ENCODE measurements at places on chromosomes 1 and 21.

GRCh38 chr1:219123036-219123435 is 50.6 kb upstream of the LYPLAL1 start:
- peak; percentile 21 for DNase-seq

GRCh38 chr1:75129660-75129982 is 4.6 kb upstream of the LHX8 start:
- no peak for DNase-seq

DNA sequence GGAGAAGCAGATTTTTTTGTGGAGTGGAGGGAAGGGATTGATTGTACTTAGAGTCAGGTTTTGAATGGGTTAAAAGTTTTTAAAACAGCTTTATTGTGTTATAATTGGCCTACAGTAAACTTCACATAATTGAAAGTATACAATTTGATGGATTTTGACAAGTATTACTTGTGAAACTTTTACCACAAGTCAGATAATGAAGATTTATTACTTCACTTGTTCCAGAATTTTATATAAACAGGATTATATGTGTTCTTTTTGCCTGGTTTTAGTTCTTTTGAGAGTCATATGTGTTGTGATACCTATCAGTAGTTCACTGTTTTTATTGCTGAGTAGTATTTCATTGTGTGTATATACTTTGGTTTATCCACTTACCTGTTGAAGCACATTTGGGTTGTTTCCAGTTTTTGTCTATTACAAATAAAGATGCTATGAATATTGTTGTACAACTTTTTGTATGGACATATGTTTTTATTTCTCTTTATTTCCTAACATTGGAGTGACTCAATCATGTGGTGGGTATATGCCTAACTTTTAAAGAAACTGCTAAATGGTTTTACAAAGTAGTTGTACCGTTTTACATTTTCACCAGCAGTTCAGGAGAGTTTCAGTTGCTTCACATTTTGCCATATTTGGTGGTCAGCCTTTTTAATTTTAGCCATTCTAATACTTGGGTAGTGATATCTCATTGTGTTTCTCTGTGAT is 71.0 kb downstream of the DYRK1A start:
- DNase-seq: no peak

DNA sequence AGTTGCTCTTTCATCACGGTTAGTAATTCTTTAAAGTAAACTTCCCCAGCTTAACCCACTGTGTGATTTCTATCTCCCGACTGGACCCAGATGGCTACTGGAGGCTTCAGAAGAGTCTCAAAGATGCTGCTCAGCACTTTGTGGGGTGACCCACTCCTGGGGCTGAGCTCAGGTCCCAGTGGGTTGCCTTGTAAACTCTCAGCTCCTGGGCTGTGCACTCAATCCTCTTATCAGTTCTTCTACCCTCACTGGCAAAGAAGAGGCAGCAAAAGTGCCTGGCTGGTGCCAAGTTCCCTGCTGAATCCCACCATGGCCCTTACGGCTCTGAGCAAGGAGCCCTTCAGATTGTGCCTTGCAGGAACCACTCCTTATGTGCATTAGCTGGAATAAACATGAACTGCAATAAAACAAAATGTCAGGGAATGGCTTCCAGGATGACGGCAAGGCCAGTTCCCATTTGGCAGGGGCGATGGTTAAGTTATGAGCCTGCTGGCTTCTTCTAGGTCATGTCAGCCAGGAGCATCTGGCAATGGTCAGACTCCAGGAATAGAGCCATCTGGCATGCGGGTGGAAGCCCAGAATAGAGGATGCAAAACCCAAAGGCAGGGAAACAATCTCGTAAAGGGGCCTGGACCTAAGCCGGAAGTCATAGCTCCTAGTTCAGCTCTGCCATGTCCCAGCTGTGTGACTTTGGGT is 6.8 kb downstream of the MYOC start:
- no peak for DNase-seq

- no peak for DNase-seq
Observed at GRCh38 chr1:65953170-65953569, 160.5 kb downstream of the PDE4B start.

DNA sequence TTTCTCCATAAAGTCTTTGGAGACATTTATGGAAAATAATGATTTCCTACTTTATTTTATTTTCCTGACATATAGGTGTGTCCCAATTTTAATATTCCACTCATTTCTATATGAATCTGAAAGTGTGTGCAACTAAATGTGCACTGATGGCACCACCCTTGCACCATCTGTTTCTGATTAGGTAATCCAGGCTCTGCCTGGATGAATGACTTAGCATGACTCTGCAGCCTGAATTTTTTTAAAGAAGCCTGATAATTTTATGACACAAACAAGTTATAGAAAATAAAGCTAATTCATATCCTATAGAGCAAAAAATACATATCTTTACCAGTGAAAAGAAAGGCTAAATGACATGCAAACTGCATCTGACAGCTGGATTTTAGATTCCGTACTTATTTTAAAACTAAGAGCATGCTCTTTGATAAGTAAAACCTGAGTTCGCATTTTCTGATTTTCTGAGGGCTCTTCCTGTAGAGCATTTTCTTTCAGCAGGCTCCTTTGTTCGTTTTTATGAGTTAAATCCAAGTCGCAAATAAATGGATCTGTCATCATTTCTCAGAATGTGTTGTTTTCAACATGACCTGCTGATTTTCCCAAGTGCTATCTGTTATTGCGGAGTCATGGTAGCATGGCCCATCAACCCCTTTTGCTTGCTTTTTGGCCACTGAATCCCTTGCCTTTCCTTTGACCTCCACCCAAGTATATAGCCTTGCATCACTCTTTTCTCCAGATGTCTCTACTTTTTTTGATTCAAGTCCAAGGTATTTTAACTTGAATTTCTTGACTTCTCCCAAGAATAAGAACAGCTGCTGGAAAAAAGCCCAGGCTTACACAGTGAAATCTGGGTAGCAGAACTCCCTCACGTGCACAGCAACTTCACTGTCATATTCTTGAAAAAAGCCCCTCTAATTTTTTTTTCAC is 52.8 kb upstream of the LYPLAL1 start:
- peak; percentile 47 for DNase-seq

- DNase-seq: no peak
Observed at GRCh38 chr1:198160222-198160621, 3.4 kb downstream of the NEK7 start.

DNA sequence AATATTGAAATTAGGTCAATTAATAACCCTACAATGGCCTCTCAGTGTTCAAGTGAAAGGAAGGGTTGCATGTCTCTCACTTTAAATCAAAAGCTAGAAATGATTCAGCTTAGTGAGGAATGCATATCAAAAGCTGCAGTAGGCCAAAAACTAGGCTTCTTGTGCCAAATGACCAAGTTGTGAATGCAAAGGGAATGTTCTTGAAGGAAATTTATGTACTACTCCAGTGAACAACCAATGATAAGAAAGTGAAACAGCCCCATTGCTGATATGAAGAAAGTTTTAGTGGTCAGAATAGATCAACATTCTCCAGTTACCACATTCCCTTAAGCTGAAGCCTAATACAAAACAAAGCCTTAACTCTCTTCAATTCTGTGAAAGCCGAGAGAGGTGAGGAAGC is 10.0 kb downstream of the MAEL start:
- DNase-seq: no peak

DNA sequence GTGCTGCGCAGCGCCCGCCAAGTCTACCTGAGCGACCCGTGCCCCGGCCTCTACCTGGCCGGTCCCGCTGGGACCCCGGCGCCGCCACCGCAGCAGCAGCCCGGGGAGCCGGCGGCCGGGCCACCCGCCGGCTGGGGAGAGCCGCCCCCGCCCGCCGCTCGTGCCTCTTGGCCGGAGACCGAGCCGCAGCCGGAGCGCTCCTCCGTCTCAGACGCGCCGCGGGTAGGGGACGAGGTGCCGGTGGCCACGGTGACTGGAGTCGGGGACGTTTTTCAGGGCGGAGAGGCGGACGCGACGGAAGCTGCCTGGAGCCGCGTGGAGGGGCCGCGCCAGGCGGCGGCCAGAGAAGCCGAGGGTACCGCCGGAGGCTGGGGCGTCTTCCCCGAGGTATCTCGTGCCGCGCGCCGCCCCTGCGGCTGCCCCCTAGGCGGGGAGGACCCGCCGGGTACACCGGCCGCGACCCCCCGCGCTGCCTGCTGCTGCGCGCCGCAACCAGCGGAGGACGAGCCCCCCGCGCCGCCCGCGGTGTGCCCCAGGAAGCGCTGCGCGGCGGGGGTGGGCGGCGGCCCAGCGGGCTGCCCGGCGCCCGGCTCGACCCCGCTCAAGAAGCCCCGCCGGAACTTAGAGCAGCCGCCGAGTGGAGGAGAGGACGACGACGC is 646 bp downstream of the IER5 start:
- DNase-seq: peak; percentile 44

DNA sequence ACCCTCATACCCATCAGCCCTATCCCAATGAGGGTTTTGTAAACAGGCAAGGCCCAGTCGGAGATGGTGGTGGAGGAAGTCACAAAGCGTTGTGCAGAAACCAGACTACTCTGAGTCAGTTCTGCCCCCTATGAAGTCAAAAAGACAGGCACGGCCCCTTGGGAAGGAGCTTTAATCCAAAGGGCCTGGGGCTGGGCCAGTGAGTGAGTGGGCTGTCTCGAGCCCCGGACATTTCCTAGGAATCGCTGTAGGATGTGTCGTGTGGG is 442 bp upstream of the AHCYL1 start:
- DNase-seq: peak; percentile 34

- no peak for DNase-seq
Observed at GRCh38 chr1:233356705-233356987, 29.1 kb downstream of the MAP3K21 start.

- no peak for DNase-seq
Observed at GRCh38 chr1:225280563-225280962, 147.3 kb downstream of the LBR start.
